ENCODE measurements at places on chromosomes 6 and 20. TPM values are rescaled to one million over a fixed set of nuclear protein-coding genes. Genes with fewer than 3 reads are reported as not detected.

DNA sequence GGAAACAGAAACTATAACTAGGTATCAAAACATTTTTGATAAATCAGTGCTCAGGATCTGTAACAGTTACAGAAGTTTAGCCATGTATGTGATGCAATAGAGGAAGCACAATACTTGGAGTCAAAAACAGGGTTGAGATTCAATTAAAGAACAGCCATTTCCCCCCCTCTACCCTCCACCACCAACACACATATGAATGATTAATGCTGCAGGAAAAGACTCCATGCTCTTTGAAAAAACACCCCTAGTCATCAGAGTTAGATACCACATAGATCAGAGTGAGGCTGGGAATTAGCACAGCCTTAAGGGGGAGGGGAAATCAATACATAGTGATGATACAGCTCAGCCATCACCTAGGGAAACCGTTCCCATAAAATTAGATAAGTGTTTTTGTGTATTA is 108.9 kb upstream of the EMILIN3 start:
- DNase-seq: no peak
- no peaks in the 10 kb centered on the region for H3K27me3 ChIP-seq
- H3K4me1 ChIP-seq: peaks cover 8% of the 10 kb centered on the region
- H3K27ac ChIP-seq: no peak overlapping the region

DNA sequence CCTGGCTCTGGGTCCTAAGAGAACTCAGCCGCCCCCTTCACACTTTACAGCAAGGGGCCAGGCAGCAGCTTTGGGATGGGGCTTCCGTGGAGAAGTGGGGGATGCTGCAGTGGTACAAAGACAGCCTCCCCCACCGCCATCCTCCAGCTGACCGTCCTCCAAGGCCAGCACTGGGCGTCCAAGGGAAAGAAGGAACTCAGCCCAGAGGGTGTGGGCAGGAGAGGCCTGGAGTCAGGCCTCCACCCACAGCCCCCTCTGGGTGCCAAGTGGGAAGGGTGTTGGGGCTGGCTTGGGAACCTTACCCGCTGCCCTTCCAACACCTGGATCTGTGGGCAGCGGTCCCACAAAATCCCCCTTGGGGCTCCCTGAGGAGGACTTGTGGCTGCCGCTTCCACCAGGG is 13.1 kb downstream of the STMN3 start:
- no peaks in the 10 kb centered on the region for H3K27me3 ChIP-seq
- H3K36me3 ChIP-seq: no peaks in the 10 kb centered on the region
- DNase-seq: peak; percentile 53
- H3K27ac ChIP-seq: peak overlapping the region; percentile 84

- peaks cover 46% of the 10 kb centered on the region for H3K27me3 ChIP-seq
- no peak for DNase-seq
- H3K36me3 ChIP-seq: no peaks in the 10 kb centered on the region
These were observed 2.3 kb downstream of the NKAIN2 start for GRCh38 chr6:123805921-123806320.

GRCh38 chr6:30515106-30515505 is 25.8 kb downstream of the HLA-E start:
- H3K27me3 ChIP-seq: no peaks in the 10 kb centered on the region
- H3K36me3 ChIP-seq: no peaks in the 10 kb centered on the region
- H3K4me3 ChIP-seq: peak overlapping the region; percentile 53
- no peak for DNase-seq

- no peak overlapping the region for H3K27ac ChIP-seq
- H3K36me3 ChIP-seq: no peaks in the 10 kb centered on the region
- H3K4me1 ChIP-seq: peaks cover 24% of the 10 kb centered on the region
- DNase-seq: no peak
- no peak overlapping the region for H3K4me3 ChIP-seq
- no peaks in the 10 kb centered on the region for H3K27me3 ChIP-seq
These were observed 70.3 kb downstream of the HIVEP2 start for GRCh38 chr6:142874676-142875075.

Gene PNLDC1
- 0.27 TPM for total RNA-seq

DNA sequence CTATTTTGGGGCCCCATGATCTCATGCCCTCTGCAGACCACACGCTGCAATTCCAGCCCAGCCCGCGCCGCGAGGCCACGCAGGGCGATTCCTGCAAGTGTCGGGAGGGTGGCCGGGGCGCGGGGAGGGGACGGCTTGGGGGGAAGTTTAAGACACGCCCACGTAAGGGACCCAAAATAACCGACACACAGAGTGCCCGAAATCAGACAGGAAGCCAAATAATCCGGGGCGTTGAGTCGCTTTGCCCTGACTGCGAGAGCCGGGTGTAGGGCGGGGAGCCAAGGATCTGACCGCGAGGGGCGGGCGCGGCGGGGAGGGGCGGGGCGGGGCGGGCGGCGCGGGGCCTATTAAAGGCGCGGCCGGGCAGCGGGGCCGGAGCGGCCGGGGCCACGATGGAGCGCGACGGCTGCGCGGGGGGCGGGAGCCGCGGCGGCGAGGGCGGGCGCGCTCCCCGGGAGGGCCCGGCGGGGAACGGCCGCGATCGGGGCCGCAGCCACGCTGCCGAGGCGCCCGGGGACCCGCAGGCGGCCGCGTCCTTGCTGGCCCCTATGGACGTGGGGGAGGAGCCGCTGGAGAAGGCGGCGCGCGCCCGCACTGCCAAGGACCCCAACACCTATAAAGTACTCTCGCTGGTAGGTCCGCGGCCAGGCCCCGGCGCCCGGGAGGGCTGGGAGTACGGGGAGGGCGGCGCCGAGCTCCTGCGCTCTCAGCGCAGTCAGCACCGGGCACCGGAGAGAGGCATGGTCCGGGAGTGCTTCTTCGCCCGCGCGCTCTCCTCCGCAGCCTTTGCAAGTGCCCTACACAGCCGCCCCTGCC is at the start of gene ENPP1:
Gene ENPP1 (plus strand): TSS at position 377 of the 816 bp plus-strand sequence. CDS start 16 bp downstream, at position 393.
- H3K27ac ChIP-seq: no peak within 1 kb of the TSS
- DNase-seq: peak; percentile 68
- no peaks in the 10 kb centered on the region for H3K27me3 ChIP-seq
- H3K4me3 ChIP-seq: peak within 1 kb of the TSS; percentile 64

Gene GNRH2
- not detected for total RNA-seq

DNA sequence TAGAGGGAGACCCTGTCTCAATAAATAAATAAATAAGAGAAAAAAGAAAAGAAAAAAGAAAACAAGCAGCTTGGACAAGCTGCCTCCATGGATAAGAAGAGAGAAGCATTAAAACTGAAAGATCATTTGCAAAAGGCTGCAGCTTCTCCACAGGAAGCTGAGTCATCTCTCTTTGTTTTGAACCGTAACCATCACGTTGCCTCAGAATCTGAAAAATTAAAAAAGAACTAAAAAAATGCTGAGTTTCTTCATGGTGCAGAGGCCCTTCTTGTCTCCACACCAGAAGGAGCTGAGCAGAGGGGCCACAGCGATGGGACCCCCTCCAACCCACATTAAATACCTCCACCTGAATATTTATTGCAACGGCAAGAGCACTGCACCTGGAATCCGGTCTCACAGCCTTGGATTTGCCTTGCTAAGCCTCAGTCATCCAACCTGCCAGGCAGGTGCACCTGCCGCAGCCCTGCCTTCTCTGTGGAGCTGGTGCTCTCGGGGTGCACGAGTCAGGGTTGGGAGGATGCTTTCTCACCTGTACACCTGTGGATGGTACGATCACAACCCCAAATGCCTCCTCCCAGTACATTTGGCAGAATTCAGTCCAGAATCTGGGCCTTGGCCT is 28.1 kb downstream of the TOX2 start:
- no peaks in the 10 kb centered on the region for H3K27me3 ChIP-seq
- DNase-seq: no peak
- peak overlapping the region; percentile 75 for H3K27ac ChIP-seq

GRCh38 chr6:7693827-7694226 is 32.1 kb upstream of the BMP6 start:
- no peak overlapping the region for H3K4me3 ChIP-seq
- H3K27ac ChIP-seq: no peak overlapping the region
- no peaks in the 10 kb centered on the region for H3K27me3 ChIP-seq
- DNase-seq: no peak

- DNase-seq: no peak
- no peak overlapping the region for H3K4me3 ChIP-seq
- no peaks in the 10 kb centered on the region for H3K4me1 ChIP-seq
- H3K27me3 ChIP-seq: no peaks in the 10 kb centered on the region
- no peak overlapping the region for H3K27ac ChIP-seq
- no peaks in the 10 kb centered on the region for H3K36me3 ChIP-seq
These were observed 209.1 kb upstream of the JARID2 start for GRCh38 chr6:15036690-15037245.

DNA sequence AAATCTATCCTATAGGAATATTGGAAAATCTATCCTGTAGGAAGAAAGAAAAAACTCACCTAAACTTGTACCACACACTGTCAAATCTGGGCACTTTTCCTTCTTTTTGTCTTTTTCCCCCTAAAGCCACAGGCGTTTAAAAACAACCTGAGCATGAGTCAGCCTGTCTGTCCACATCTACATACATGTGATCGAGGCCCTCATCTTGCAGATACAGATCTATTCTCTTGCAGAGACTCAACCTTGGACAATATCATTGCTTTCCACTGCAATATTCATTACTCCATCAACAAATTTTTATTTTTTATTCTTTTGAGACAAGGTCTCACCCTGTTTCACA is 95.9 kb upstream of the IYD start:
- no peaks in the 10 kb centered on the region for H3K4me1 ChIP-seq
- H3K36me3 ChIP-seq: no peaks in the 10 kb centered on the region
- no peak for DNase-seq
- H3K27me3 ChIP-seq: no peaks in the 10 kb centered on the region
- no peak overlapping the region for H3K27ac ChIP-seq
- H3K4me3 ChIP-seq: no peak overlapping the region
